ENCODE measurements at places on chromosomes 11 and 22.

DNA sequence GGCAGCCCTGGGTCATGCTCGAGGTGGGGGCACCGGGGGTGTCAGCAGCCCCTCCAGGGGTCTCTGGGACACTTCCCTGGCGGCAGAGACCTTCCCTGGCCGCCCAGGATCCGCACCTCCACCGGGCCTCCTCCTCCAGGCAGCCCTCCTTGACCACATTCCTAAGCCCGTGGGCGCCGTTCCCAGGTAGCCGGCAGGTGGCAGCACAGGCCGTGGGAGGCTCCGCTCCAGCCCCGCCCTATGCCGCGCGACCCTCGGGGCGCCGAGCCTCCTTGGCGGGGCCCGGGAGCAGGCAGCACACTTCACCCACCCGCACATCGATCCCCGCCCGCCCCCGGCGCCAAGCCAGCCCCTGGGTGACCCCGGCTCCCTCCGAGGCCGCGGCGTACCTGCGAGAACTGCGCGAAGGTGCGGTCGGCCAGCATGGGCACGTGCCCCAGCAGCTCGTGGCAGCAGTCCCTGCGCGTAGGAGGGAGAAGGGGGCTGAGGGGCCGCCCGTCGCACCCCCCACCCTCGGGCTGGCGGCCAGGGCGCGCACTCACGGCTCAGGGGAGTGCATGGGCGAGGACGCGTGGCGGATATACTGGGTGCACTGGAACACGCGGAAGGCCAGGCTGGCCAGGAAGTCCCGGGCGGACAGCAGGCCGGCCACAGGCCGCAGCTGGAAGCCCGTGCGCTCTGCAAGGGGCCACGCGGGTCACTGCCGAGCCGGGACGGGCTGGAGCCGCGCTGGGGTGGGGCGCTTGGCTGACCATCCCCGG, 5.3 kb upstream of the INS start:
- peak; percentile 27 for DNase-seq

GRCh38 chr11:93608364-93608763, 53.1 kb upstream of the CEP295 start:
- no peak for DNase-seq

- DNase-seq, result no peak
These were observed 53.7 kb upstream of the NECTIN1 start for GRCh38 chr11:119782739-119783072.

DNA sequence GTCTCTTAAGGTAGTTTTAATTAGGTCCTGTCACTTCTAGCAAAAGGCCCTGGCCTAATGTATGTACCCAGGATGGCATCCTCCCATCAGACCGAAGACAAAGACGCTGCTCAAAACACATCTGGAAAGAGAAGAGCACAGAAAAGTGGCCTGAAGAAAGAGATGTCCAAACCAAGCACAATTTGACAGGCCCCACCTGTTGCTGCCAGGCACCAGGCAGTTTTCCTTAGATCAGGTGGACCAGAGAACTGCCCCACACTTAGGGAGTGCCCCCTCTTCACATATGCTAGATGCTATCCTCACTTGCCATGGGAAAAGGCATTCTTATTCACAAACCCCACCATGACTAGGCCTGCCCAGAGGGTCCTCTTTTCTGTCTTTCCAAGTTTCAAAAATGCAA, 3.3 kb upstream of the HMGXB4 start:
- no peak for DNase-seq

GRCh38 chr22:47337161-47337621, 574.7 kb downstream of the TBC1D22A start:
- no peak for DNase-seq

DNA sequence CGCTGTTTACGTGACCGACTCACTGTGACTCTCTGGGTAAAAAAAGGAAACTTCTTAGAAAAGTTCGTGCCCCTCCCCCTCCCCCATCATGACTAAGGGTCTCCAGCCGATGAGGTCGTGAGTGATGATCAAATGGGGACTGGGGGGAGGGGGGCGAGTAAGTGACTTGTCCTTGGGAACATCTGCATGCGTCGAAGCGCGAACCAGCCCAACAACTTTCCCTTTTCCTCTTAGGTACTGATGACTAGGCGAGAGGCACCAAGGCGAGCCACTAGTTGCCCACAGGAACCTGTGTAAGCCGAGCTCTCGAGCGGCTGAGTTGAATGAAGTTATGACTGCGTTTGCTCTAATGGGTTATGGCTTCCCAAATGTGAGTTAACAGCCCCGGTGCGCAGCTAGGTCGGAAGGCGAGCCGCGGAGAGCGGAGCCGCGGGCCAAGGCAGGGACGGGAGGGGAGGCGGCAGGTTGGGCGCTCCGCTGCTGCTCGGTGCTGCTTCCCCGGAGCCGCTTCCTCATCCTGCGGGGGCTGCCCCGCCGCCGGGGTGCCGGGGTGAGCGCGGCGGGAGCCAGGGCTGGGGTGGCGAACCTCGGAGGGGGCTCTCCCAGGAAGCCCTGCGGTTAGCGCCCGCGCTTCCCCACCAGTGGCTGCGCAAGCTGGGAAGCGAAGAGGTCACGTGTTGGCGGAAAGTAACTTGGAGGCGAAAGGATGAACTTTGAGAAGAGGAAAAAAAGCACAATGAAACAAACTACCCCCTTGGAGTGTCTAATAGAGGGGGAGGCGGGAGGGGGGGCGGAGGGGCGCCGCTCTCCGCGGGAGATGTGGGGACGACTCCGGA, 22.1 kb upstream of the BDNF start:
- DNase-seq, result no peak

DNA sequence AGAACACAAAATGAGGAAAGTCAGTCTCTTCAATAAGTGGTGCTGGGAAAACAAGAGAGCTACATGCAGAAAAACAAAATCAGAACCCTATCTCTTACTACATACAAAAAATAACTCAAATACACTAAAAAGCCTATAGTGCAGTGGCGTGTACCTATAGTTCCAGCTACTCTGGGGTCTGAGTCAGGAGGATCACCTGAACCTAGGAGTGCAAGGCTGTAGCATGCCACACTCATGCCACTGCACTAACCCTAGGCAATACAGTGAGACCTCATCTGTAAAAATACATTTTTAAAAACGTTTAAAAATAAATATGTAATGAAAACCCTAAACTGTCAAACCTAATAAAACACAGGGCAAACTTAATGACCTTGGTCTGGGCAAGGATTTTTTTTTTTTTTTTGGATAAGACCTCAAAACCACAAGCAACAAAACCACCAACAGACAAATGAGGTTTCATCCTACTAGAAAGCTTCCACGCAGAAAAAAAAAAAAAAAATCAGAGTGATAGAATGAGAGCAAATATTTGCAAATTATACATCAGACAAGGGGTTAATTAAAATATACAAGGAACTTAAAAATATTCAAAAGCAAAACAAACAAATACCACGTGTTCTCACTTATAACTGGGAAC, 35.2 kb downstream of the XKR3 start:
- DNase-seq, result no peak

DNA sequence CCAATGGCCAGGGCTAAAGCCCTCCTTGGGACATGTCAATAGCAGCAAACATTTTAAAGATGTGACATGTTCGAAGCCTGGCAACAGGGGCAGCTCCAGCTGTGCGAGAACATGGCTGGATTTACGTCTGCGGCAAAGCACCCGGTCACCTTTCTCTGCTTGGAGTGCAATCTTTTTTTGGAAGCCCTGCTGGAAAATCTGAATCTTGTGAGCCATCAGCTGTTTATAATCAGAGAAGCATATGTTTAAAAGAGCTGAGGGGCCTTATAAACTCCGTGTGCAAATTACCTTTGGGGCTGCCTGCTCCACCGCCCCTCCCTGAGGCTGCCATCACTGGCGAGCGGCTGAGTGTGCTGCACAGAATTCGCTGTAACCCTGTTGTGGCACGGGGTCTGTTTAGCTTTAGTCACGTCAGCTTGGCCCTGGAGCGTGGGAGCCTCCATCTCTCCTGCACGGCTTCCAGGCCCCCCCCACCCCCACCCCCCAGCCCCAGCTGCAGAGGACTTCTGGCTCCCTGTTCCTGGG, 9.0 kb upstream of the KCNQ1OT1 start:
- no peak for DNase-seq

DNA sequence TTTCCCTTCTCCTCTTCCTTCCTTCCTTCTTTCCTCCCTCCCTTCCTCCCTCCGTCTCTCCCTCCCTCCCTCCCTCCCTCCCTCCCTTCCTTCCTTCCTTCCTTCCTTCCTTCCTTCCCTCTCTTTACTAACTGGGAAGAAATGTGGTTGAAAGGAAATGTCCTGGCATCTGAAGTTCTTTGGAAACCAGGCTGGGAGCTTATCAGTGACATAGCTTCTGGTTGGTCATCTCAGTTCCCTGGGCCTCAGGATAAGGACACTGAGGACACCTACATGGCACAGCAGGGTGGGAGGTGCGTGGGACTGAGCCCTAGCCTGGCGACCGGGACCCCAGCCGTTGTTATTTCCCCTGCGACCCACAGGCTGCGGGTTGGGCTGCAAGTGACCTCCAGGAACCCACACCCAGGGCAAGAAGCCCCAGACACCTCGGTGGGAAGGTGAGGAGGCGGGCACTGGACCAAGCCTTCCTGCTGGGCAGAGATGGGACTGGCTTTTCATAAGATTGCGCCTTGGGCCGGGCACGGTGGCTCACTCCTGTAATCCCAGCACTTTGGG, 1486.5 kb downstream of the TBC1D22A start:
- no peak for DNase-seq

DNA sequence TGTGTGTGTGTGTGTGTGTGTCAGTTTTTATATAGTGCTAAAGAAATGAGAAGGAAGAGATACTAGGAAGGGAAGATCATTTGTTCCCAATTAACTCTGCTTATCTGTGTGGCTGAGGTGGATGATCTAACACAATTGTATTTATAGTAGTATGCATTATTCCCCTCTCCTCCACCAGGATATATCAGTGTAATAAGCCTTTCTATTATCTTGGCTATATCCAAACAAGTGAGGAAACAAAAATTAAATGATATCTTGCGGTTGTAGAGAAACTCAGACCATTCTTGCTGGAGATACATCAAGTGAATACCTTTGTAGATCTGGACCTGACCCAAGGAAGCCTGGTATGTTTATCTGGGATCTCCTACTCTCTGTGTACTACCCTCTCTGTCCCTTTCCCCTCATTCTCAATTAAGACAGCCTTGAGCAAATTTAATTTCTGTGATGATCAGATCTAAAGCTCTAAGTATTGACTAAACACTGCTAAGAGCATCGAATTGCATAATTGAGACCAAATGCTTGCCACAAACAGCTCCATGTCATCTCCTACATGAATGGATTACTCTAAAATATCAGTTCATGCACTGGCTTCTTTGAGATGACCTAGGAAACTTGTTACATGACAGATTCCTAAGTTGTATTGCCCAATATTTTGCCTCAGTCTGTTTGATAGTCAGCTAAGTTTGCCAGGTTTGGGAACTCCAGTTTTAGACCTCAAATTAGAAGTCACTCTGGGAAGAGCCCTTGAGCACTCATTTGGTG, 185.3 kb upstream of the CTSC start:
- no peak for DNase-seq

- peak; percentile 64 for DNase-seq
These were observed 56.3 kb upstream of the ADSL start for GRCh38 chr22:40289991-40290459.

GRCh38 chr11:44310463-44311272, 729 bp upstream of the ALX4 start:
- no peak for DNase-seq

DNA sequence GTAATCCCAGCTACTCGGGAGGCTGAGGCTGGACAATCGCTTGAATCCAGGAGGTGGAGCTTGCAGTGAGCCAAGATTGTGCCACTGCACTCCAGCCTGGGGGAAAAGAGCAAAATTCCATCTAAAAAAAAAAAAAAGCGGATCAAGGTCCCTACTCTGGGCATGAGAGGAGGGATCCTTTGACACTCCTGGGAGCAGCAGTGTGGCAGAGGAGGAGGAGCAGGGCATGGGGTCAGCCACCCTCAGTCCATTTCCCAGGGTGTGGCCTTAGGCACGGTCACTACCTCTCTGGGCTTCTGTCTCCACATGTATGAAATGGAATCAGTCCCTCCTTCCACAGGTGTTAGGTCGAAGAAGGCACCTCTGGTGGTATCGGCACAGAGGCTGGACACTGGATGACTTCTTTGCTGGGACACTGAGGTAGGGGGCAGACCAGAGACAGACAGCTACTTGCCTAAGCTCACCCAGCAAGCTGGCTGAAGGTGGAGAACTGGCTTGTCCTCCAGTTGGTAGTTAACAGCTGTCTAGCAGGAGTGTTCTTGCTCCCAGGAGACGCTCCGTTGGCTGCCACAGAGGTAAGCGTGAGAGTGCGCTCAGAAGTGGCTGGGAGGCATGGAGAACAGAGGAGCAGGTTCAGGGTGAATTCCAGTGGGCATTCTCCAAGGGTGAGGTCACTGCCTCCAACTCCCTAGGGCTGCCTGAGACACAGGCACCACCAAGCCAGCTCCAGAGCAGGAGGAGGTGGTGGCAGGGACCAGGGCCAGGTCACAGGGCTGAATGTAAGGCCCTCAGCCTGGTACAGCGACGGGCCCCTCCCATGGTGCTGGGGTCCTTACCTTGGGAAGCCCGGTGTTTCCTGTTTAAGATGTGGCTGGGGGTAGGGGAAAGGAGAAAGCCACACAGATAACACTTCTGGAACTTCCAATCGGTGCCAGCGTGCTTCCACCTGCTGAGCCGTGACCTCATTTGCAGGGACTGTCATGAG, 19.5 kb downstream of the TXN2 start:
- DNase-seq, result no peak

DNA sequence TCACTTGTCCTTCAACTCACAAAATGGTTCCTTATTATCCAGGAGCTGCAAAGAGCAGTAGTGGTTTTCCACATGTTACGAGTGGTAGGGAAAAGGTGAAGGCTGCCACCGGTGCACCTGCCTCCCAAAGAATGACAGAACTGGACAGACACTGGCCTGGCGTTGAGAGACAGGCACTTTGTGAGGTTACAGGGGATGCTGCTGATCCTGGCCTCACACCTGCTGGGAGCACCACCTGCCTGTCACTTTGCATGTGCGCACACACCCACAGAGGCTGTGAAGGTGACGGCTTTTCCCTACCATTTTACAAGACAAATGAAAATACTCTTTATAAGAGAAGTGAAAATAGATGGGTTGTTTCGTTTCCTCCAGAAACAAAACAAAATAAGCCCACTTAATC, 175.3 kb upstream of the B3GAT1 start:
- DNase-seq, result no peak

- DNase-seq, result no peak
These were observed 82.4 kb upstream of the BLID start for GRCh38 chr11:122198291-122198983.

GRCh38 chr11:16873289-16873688, 134.8 kb downstream of the C11orf58 start:
- no peak for DNase-seq

Measured in activated CD4-positive, alpha-beta T cell treated with anti-CD3 and anti-CD28 coated beads for 4 hours (primary cell).